ENCODE measurements at places on chromosomes 2 and 18. TPM values are rescaled to one million over a fixed set of nuclear protein-coding genes. Genes with fewer than 3 reads are reported as not detected.

- no peak for DNase-seq
Observed at GRCh38 chr2:112251271-112251670, 3.6 kb downstream of the ZC3H8 start.

DNA sequence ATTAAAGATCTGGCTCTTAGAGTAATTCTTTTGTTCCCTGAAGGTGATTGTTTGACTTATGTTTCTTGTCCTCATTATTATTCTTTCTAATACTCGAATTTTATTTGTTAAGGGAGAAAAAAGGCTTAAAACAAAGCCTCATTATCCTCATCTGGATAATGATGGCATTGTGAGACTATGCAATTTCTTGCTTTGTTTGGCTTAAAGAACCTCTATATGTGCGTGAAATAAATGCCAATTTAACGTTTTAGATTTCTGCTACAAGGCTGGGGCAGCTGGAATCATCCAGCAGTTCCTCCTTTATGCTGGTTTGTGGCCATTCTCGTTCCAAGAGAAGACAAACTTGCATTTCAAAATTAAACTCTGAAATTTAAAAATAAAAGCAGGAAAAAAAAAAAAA lies 4.9 kb upstream of the DPYSL5 start:
- no peak for DNase-seq

DNA sequence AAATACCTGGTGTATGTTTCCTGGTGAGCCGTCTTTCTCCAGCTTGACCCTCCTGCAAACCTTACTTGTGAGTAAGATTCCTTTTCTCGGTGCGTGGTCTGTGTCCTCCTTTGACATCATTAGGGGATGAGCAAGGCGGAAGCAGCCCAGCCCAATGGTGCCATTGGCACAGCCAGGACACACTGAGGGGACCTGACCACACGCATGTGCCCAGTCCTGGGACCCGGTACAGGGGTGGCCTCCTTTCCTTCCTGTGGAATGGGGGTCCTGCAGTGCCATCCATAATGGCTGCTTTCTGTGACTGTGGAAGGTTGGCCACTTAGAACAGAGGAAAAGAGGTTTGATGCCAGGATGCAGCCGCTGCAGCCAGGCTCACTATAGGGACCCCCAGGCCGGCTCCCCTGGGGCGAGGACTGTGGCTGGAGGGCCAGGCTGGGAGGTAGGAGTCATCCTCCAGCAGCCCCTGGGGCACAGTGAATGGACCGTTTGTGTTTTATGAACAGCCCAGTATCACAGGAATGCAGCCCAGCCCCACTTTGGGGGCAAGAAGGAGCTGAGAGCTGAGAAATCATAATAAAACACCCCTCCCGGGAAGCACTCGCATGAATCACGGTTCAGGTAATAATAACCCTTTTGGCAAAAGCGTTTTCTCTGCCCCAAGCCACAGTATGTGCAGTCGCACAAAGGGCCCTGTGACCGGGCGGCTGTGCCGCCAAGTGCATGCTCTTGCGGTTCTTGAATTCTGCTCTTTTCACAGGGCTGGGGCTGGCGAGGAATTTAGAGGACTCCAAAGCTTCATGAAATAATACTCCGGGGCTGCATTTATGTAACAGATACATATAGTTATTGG lies 73.2 kb downstream of the ASB1 start:
- no peak for DNase-seq

Gene SERPINB7
- not detected for total RNA-seq

Gene SIGLEC15
- total RNA-seq: not detected

Gene TMEM182
- total RNA-seq: 4.8 TPM

Gene IL36G
- not detected for total RNA-seq
